ENCODE measurements at places on chromosomes 1 and 21.

- no peak for DNase-seq
Observed at GRCh38 chr1:2925918-2926317, 95.3 kb upstream of the ACTRT2 start.

DNA sequence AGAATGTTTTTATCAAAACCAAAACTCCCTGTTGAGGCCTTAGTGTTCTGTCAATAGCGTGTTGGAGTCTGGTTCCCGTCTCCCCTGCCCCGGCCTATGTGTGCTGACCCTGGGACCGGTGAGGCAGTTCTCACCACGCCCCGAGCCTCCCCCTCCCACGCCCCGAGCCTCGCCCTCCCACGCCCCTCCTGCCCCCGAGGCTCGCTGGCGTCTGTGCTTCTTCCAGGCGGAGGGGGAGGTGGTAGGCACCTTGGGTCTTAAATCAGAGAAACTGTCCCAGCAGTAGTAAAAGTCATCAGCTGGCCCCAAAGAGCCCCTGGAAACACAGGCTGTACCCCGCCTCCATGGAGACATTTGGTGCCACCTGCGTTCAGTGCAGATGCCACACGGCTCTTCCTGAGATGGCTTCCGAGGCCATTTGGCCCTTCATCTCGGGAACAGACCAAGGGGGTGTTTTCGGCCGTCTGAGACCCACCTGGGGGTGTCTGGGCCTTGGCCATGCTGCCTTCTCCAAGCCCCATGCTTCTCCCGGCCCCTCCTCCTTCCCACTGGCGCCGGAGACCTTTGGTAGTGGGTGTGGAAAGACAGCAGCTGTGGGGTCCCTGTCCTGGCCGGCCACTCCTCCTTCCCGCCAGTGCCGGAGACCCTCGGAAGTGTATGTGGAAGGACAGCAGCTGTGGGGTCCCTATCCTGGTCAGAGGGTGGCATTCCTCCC lies 44.7 kb downstream of the SKI start:
- DNase-seq = no peak

GRCh38 chr1:178580096-178580495 lies 67.2 kb downstream of the TEX35 start:
- no peak for DNase-seq

GRCh38 chr1:159208175-159208825 lies 3.6 kb downstream of the ACKR1 start:
- no peak for DNase-seq

DNA sequence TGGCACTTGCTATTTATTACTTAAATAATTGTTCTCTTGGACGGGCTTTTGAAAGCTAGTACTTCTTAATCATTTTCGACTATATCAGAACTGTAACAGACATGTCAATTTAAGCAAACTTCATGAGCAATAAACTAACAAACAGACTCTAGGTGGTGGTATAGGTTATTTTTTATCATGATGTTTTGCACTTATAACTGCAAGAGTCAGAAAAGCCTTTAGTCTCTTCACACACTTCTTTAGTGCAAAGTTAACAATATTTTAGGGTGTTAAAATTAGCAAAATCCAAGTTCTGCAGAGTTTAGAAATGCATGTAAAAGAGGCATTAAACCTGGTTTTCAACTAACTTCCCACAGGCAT lies 2.2 kb downstream of the NRIP1 start:
- DNase-seq = no peak

GRCh38 chr1:21468599-21468998 lies 28.7 kb downstream of the NBPF3 start:
- no peak for DNase-seq

DNA sequence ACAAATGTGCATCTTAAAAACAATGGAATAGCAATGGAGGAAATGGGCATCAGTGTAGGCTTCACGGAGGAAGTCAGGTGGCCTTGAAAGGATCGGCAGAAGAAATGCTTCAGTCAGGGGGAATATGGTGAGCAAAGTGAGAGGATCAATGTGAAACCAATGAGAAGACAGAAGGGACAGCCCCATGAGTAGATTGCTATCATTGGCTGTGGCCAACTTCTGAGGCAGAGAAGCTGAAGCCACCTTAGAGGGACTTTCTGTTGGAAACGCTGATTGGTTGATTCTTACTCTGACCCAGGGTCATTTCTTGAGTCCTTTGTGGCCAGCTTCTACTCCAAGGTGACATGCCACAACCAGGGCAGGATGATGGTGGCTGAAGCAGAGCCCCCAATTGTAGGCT lies 130.7 kb upstream of the ZNF648 start:
- no peak for DNase-seq

DNA sequence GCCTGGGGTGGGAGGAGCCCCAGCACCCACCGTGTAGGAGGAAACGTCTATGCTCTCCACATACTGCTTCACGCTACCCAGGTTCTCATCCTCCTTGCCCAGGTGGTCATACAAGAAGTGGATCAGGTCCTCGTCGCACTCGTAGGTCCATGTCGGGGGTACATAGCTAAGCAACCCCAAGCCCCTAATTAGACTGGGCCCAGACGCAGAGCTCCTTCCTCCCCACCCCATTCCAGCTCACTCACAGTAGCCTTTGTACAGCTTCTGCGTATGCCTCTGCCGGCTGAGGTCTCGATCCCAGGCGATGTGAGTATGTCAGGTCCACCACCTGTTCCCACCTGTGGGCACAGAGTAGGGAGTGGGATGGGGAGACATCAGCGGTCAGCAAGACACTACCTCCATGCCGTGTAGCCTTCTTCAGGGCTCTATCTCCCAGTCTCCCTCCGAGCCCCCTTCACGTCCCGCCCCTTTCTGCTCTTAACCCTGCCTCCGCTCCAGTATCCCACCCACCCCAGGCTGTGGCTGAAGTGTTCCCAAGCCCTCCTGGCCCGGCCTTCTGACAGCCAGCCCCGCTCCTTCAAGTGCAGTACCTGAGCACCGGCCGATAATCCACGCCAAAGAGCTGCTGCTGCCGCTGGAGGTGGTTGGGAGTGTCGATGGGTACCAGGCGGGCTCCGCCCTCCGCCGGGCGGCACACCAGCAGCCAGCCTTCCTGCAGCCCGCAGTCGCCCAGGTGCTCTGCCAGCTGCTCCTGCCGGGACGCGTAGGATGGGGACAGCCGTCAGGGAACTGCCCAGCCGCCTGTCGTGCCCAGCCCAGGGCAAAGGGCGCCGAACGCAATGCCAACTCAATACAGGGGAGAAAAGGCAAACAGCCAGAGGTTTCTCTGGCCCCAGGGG lies 919 bp downstream of the HECTD3 start:
- DNase-seq = no peak

GRCh38 chr1:238964631-238965030 lies 421.7 kb upstream of the CHRM3 start:
- no peak for DNase-seq

- DNase-seq = no peak
Observed at GRCh38 chr1:9397997-9398526, 105.4 kb downstream of the SPSB1 start.

GRCh38 chr21:21722731-21723130 lies 724.5 kb downstream of the NCAM2 start:
- DNase-seq = no peak

- DNase-seq = peak; percentile 37
Observed at GRCh38 chr1:157193702-157194391, 55.7 kb upstream of the ETV3 start.

DNA sequence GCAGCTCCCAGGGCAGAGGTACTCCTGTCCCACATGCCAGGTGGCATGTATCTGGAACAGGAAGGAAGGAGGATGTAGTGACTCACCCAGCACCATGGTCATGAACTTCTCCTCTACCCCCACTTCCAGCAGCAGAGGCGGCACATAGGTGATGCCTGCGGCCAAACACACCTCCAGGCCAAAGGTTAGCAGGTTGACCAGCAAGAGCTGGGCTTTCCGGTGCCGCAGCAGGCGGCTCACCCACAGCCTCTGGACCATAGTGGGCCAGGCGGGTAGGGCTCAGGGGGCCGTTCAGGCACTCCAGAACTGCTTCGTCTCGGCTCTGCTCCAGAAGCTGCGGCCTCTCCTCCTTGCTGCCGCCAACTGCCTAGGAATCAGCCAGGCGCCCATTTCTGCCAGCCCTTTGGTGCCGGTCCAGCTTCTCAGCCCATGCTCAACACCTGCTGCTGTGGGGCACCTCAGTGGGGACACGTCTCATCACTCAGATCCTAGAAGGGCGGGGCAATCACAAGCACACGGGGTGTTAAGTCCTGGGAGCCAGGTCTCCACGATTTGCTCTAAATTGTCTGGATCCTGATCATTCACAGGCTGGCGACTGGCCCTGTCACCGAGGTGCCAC lies 15.8 kb downstream of the SLC45A3 start:
- DNase-seq = no peak

DNA sequence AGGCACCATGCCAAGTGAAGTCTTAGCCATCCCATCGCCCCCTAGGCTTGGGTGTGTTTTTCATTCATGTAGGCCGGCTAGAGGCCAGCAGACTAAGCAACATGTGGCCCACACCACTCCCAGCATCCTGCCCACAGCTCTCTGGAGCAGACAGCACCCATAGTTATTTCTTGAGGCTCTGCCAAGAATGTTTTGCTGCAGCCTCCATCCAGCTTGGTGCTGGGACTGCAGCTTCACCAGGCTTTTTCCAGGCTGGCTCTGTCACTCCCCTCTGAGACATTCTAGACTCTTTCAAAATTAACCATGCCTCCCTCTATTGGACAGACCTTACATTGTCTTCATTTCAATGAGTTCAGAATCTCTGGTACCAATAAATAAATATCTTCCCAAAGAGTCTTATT lies 104.2 kb downstream of the DUSP10 start:
- DNase-seq = no peak

DNA sequence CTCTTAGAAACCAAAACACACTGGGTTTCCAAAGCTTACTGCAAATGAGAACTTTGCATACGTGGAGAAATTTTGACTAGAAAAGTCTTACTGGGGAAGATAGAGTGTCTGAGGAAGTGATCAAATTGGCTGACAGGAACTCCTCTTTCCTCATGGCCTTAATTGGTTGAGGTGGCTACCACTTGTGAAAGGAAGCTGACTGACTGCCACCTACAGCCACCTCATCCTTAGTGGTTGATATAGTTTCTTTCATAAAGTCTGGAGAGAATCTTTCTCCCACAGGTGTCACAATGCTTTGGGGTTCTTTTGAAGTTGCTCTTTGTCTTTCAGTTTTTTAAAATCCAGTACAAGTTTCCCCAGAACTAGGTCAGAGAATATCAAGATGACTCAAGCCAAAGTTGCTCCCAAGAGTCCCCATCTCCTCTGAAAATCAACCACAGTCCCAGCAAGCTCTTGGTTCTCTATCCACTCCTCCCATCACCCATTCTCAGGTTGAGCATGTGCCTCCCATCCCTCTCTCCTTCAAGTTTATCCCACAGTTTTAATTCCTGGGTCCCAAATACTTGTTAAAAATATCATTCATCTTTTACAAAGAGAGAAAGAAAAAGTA lies 43.3 kb downstream of the GPR88 start:
- DNase-seq = no peak

- DNase-seq = no peak
Observed at GRCh38 chr1:82491301-82492048, 690.7 kb downstream of the ADGRL2 start.

GRCh38 chr1:210627755-210628154 lies 299.1 kb downstream of the HHAT start:
- no peak for DNase-seq

DNA sequence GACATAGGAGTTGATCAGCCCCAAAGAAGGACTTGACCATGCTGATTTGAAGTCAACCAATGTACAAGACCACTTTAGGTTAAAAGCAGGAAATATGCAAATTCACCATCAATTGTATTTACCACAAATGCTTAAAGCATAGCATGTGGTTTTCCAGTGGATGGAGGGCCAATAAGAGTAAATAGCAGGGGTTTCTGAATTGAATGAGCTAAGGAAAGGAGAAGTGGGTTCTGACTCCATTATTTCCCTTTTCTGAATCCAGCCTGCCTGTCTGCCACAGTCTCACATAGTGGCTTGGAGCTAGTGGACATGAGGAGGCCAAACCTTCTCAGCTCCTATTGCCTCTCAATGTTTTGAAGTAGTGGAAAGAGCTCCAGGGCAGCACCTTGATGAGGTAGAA lies 7.2 kb upstream of the TNFSF18 start:
- no peak for DNase-seq

DNA sequence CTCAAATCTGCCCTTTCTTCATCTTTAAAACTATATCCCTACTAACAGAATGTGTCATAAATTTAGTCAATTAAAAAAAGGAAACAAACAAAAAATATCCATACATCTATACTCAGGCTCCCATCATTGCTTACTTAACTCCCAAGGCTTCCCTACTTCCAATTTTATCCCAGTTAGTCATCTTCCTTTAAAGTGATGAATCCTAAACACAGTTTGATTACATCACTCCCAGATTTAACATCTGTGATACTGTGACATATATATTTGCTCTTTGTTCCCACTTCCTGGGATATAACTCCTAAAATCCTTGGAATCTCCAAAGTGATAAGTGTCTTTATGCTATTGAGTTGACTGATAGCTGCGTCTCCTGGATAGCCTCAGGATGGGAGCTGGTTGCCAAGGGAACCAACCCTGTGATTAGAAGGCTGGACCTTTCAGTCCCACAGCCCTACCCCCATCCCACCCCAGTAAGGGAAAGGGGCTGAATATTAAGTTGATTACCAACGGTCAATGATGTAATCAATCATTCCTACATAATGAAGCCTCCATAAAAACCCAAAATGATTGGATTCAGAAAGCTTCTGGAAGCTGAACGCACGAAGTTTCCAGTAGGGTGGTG lies 21.6 kb downstream of the GLMN start:
- DNase-seq = no peak

GRCh38 chr1:64469116-64469976 lies 583 bp upstream of the CACHD1 start:
- no peak for DNase-seq

- DNase-seq = no peak
Observed at GRCh38 chr1:109356915-109357314, 40.8 kb downstream of the SORT1 start.

DNA sequence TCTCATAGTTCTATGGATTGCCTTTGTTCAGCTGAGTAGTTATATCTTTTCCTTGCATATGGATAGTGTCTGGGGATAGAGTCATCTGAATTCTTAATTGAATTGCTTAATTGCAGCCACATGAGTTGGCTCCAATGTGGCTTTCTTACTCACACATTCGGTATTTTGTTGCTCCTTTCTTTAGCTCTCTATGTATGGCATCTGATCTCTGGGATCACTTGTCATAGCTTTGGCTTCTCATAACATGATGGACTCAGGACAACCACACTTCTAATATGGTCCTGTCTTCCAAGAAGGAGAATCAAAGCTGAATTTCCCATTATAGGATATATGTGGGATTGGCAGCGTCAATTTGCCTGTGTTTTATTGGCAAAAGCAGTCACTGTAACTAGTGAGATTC lies 716.2 kb downstream of the NCAM2 start:
- no peak for DNase-seq

GRCh38 chr1:194410756-194411155 lies 1224.3 kb upstream of the B3GALT2 start:
- no peak for DNase-seq
